Activated naive CD4-positive, alpha-beta T cell treated with anti-CD3 and anti-CD28 coated beads, Interleukin-2, amount 50 U/mL, for 72 hours (primary cell): ENCODE measurements at places on chromosomes 12 and 14.

- DNase-seq, result no peak
These were observed 4.4 kb downstream of the MAP4K5 start for GRCh38 chr14:50528000-50528399.

DNA sequence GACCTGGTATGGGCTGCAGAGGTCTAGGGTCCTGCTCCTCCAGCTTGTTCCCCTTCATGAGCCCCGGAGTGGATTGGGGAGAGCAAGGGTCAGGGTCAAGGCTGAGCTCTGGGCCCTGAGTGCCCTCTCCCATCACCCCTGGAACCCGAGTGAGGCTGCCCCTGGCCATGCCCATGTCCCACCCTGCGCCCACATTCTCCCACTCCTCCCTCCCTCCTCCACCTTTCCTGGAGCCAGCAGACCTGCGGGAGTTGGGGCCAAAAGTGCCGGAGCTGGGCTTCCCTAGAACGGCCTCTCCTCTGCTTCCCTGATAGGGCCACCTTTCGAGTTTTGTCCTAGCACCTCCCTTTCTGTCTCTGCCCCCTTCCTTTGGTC lies 590 bp downstream of the SCNN1A start:
- DNase-seq, result no peak

DNA sequence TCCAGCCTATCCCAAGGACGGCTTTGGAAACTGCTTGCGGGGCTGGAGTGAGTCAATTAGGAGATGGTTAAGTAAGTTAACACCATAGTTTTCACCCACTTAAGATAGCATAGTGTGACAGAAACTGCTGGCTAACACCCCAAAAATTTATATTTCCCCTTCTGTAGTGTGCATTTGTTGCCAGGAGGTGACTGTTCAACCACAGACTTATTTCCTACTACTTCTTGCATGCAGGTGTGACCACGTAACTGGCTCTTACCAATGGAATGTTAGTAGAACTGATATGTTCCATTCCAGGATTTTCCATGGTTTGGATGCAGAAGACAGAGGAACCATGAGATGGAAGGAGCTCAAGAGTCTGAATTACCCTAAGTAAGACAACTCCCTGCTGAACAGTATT lies 52.9 kb upstream of the SLC35F4 start:
- no peak for DNase-seq

GRCh38 chr12:24741216-24741615 lies 207.7 kb downstream of the BCAT1 start:
- DNase-seq, result no peak

- DNase-seq, result no peak
These were observed 4.5 kb upstream of the CACNA2D4 start for GRCh38 chr12:1922985-1923384.

GRCh38 chr14:32821964-32822653 lies 116.6 kb upstream of the NPAS3 start:
- DNase-seq, result no peak

DNA sequence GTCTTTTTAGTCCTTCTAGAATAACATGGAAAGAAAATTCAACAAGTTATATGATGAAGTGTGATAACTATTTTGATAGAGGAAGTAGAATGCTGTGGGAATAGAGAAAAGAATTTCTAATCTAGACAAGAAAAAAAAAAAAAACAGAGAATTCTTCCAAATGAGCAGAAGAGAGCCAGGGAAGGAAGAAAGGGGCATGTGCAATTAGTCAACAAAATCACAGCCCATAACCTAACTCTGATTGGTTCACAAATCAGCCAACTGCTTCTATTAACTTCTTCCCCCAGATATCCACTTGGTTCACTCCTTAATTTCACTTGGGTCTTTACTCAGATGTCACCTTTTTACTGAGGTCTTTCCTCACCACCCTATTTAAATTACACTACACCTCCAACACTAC lies 69.5 kb downstream of the BTG1 start:
- no peak for DNase-seq

DNA sequence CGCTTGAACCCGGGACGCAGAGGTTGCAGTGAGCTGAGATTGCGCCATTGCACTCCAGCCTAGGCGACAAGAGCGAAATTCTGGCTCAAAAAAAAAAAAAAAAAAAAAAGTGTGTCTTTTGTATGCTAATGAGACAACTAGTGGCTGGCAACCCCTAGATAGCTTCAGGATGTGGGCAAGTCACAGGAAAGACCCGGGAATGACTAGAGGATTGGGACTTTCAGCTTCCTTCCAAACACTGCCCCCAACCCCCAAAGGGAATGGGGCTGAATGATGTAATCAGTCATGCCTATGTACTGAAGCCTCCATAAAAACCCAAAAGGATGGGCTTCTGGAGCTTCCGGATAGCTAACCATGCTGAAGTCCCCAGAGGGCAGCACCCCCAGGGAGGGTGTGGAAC lies 28.6 kb downstream of the USP44 start:
- no peak for DNase-seq

DNA sequence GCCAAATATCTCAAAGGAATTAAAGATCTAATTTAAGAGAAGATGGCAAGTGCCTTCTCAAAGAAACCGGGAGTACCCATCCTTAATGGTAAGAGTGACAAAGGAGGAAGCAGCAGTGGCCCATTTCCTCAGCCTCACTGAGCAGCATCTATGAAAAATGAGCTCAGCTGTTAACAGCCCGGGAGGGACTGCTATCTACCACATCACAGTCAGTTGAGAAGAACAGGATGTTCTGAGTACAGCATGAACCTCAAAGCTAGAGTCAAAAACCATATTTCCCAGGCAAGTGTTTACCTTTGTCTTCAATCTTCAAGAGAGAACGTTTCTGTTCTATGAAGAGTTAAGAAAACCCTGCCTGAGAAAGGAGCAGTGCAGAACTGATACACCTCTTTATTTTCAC lies 115.0 kb downstream of the BTG1 start:
- DNase-seq, result peak; percentile 37

DNA sequence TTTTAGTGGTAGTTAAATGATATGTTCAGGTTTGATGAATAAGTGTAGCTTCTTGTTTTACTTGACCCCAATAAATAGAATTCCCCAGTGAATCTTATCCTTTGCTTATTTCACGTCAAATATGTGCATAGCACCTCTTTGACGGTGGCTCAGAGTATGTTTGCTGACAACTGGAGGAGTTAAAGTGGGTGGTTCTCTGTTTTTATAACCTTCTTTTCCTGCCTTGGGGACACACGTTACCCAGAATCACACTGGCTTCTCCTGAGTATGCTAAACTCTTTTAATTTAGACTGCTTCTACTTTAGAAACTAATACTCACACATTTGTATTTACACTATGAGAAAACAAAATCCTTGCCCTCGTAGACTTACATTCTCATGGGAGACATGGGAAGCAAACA lies 62.3 kb downstream of the TMTC2 start:
- DNase-seq, result no peak
